ENCODE measurements at places on chromosomes 1 and 21.

DNA sequence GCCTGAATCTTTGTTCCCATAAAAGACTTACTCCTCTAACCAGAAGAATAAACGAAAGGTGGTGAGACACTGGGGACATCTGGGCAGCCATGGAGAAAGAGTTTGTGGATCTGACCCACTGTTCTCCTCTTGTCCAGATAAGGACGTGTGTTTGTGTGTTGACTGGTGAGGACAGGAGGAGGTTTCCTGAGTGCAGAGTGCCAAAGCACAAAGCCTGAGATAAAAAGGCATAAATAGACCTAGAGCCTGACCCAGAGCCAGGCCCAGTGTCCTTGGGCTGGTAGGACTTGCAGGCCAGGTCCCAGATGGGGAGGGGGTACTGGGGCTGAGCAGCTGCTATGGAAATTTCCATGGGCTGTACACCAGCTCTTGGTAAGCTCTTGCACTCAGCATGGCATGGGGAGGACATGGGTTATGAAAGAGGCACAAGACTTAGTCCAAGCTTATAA, 19.6 kb upstream of the COQ8A start:
- no peak for ATAC-seq

DNA sequence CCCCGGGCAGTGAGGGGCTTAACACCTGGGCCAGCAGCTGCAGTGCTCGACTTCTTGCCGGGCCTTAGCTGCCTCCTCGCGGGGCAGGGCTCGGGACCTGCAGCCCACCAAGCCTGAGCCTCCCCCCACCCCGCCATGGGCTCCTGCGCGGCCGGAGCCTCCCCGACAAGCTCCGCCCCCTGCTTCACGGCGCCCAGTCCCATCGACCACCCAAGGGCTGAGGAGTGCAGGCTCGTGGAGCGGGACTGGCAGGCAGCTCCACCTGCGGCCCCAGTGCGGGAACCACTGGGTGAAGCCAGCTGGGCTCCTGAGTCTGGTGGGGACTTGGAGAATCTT, 67.8 kb upstream of the NR5A2 start:
- ATAC-seq, result no peak

DNA sequence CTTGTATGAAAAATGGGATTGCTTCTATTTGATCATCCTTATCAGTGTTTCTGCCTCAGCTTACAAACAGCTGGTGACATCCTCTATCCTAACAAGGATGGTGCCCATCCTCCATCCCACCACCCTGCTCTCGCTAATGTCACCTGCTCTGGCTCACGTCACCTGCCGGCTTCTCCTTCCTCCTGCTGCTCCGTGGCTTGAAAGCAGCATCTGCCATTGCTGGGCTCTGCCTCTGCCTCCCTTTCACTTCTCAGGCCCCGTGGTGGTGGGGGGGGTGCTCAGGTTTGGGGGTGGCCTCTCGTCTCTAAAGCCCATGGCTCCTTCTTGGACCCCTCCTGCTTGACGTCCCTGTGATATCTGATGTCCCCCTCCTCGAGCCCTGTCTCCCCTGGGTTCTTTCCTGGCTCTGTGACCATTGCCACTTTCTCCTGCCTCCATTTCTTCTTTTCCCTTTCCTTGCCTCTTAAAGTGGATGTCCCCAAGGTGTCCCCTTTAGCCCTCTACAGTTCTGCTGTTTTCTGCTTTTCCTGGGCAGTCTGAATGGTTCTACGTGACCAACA, 135.5 kb upstream of the ERRFI1 start:
- no peak for ATAC-seq

DNA sequence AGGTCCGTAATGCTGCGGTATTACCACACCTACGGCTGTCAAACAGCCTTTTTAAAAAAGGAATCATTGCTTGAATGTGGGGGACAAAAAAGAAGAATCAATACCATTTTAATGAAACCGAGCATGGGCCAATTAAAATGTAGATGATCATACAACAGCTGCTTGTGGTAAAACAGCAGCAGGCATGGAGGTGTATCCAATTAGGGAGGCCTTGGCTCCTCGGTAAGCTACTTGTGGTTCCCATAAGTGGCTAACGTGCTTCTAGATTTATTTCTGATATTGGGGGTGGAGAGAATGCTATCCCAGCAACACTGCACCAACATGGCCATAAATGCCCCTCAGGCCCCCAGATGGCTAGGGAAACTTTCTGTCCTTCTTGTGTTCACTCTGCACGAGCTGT, 1.8 kb downstream of the PTPN14 start:
- ATAC-seq, result no peak

GRCh38 chr1:172477741-172478140, 33.9 kb upstream of the PIGC start:
- ATAC-seq, result no peak

GRCh38 chr1:68168545-68169171, 63.7 kb downstream of the WLS start:
- ATAC-seq, result no peak

GRCh38 chr1:147824798-147825197, 64.4 kb upstream of the GJA5 start:
- no peak for ATAC-seq

GRCh38 chr1:107953556-107953955, 11.4 kb downstream of the VAV3 start:
- ATAC-seq, result no peak

DNA sequence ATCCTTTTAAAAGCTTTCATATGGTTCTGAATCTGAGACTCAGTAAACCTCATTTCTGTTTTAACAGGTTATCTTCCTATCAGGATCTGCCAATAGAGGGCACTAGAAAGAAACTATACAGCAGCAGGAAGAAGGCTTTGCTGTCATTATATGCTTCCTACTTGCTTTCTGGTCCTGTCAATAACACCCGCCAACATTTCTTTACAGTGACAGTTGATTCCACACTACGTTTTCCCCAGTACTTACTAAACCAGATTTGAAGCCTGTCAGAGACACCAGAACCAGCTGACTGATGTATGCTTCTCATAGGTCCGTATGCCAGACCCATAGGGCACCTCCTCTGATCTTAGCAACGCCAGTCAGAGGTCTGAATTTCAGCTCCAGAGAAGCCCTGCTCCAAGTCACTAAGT, 341.0 kb upstream of the NEGR1 start:
- no peak for ATAC-seq

DNA sequence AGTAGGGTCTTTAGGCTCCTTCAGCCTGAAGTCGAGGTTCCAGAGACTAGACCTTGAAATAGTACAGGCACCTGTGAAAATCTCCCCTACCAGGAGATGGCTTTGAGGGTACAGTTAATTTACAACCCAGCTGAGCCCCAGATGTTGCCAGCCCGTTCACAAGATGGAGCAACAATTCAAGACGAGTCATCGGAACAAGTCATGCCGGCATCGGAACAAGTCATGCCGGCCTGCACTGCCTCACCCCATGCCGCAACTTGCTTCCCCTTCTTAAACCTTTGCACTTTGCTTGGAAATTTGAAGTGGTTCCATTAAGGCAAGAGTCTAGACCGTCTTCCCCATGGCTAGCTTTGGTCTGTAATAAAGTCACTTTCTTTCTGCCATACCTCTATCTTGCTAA, 16.0 kb downstream of the HHAT start:
- ATAC-seq, result peak; percentile 88

- no peak for ATAC-seq
Observed at GRCh38 chr1:218845589-218845988, 328.1 kb upstream of the LYPLAL1 start.

DNA sequence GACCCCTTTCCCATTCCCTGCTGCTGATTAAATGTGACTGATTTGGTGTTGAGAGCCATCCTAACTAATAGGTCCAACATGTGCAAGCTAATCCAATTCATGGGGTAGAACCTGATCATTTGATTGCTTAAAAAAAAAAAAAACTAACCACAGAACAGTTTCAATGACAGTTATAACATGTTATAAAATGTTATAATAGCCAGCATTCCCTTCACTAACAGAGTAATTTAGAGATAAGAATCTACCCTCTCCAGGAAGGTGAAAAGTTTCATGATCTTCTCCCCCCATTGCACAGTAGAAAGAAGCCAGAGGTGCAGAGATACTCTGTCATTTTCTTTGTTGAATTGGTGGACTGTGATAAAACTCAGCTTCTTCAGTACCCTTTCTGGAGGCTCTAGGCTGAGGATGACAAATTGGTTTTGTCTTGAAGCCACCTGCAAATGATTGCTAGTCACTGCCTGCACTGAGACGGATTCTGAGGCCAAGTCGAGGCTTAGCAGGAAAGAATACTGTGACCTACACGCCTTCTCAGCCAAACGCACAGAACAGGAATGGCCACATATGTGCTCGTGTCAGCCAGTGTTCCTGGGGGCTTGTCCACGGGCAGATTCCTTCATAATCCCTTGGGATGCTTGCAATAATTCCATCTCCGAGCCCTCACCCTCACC, 215.7 kb upstream of the IRF2BP2 start:
- peak; percentile 78 for ATAC-seq

DNA sequence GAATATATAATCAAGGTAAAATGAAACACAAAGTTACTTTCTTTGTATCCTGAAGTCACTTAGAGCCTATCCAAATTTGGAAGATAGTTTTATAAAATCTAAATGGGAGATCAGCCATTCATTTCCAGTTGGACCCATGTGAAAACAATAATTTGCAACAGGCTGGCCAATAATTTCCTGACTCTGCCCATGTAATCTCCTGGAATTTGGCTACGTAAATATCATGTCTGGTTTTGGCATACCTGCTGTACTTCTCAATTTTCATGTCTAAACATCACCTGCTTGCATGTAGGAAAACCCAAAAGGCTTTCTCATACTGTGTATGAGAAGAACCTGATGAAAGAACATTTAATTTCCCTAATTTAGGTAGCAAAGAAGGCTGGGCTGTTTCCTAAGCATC, 7.7 kb upstream of the CYP4Z1 start:
- ATAC-seq, result no peak

GRCh38 chr1:201769966-201770365, 59.0 kb upstream of the IPO9 start:
- peak; percentile 69 for ATAC-seq

DNA sequence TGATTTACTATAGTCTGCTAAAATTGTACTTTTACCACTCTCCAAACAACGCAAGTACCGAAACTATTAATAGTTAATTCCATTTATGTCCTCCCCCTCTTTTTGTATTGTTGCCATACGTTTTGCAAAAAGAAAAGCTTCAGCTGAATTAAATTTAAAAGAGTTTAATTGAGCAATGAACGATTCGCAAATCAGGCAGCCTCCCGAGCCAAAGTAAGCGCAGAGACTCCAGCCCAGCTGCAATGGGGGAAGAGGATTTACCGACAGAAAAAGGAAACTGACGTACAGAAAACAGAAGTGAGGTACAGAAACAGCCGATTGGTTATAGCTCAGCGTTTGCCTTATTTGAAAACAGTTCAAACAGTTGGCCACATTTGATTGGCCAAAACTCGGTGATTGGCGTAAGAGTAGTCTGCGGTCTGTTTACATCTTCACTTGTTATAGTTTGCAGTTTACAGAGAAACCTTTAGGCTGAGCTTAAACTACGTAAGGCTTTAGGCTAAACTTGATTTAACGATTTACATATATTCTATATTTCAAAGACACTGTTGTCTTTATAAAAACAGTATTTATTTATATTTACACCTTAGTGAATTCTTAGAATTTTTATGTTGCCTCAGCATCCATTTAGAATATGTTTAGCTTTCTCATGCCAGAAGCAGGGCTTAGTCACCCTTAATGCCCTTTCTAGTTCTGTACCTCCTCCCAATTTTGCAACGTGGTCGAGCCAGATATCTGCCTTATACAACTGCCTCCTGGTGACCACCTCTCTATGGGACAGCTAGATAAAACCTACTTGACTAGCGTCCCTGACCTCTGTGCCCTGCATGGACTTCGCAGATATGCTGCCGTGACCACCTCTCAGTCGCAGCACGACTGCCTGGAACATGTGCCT, 23.8 kb downstream of the CR1 start:
- no peak for ATAC-seq

DNA sequence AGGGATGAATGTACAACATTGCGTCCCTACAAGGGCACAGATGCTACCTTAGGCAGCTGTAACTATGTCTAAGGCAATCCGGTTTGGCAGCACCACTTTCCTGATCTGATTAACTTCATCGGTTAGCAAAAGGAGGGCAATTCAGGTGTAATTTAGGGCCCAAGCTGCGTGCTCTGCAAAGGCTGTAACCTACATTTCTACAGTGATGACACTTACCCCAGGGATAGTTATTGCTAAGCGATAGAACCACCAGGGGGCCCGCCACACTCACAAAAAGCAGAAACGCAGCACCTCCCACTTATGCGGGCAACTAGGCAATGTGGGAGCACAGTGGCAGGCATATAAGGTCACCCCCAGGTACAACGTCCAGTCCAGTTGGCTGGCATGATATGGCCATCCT, 113.5 kb downstream of the GDAP2 start:
- ATAC-seq, result no peak

GRCh38 chr1:77133731-77134358, 85.4 kb downstream of the PIGK start:
- ATAC-seq, result no peak
